Mesothelial cell of epicardium (in vitro differentiated cells): ENCODE measurements at places on chromosomes 11 and 22. TPM values are rescaled to one million over a fixed set of nuclear protein-coding genes. Genes with fewer than 3 reads are reported as not detected.

- no peaks in the 10 kb centered on the region for H3K36me3 ChIP-seq
- no peak for DNase-seq
- no peak overlapping the region for H3K27ac ChIP-seq
- H3K4me1 ChIP-seq, result peaks cover 24% of the 10 kb centered on the region
Measured at GRCh38 chr11:44884056-44884455, 66.6 kb downstream of the TP53I11 start.

Gene THAP7
- total RNA-seq, result 19.7 to 22.8 TPM (median 22.0 TPM) in 3 replicates

GRCh38 chr11:2308713-2309112 is 6.9 kb downstream of the TSPAN32 start:
- no peak for DNase-seq
- H3K27ac ChIP-seq, result no peak overlapping the region
- H3K4me1 ChIP-seq, result peaks cover 35% of the 10 kb centered on the region
- no peak overlapping the region for H3K4me3 ChIP-seq

GRCh38 chr11:29562183-29562582 is 454.6 kb downstream of the KCNA4 start:
- DNase-seq, result no peak
- no peak overlapping the region for H3K4me3 ChIP-seq
- H3K27ac ChIP-seq, result no peak overlapping the region
- no peaks in the 10 kb centered on the region for H3K27me3 ChIP-seq
- no peaks in the 10 kb centered on the region for H3K4me1 ChIP-seq

Gene ADM2
- total RNA-seq, result 1.4 to 2.0 TPM (median 1.5 TPM) in 3 replicates

Gene CALCA
- not detected in 3 replicates for total RNA-seq

- no peak overlapping the region for H3K27ac ChIP-seq
- no peaks in the 10 kb centered on the region for H3K27me3 ChIP-seq
- H3K36me3 ChIP-seq, result peaks cover 7% of the 10 kb centered on the region
- H3K4me3 ChIP-seq, result no peak overlapping the region
- H3K4me1 ChIP-seq, result peaks cover 29% of the 10 kb centered on the region
Measured at GRCh38 chr11:120352405-120352804, 16.2 kb downstream of the ARHGEF12 start.

DNA sequence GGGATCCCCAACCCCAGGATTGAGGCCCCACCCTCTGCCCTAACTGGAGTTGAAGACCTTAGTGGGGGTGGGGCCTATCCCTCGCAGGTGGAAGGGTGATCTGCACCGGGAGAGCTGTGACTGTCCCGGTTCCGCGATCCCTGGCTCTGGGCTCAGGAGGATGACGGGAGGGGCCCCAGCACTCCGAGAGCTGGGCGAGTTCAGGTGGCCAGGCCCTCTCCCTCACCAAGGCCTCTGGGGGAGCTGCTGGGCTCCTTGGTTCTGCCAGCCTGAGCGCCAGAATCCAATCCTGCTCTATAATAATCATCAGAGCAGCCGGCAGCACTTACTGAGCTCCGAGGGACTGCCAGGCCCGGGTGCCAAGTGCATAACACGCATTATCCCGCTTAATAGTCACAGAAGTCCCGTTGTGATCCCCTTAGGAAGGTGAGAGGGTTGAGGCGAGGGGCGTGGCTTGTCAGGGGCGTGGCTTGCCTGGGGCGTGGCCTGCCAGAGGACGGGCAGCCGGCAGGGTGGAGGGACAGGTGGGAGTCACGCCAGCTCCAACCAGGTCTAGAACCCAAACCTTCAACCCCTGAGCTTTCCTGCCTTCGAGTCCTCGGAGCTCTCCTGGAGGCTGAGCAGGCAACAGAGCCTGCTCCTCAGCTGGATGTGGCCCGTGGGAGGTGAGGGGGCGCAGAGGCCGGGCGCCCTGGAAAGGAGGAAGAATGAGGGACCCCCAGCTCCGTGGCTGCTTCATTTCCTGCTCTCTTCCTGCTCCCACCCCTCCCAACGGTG is 7.3 kb upstream of the SYT7 start:
- H3K27me3 ChIP-seq, result peaks cover 30% of the 10 kb centered on the region
- H3K4me3 ChIP-seq, result peak overlapping the region; percentile 66
- no peak for DNase-seq
- peaks cover 30% of the 10 kb centered on the region for H3K4me1 ChIP-seq
- peak overlapping the region; percentile 30 for H3K27ac ChIP-seq

DNA sequence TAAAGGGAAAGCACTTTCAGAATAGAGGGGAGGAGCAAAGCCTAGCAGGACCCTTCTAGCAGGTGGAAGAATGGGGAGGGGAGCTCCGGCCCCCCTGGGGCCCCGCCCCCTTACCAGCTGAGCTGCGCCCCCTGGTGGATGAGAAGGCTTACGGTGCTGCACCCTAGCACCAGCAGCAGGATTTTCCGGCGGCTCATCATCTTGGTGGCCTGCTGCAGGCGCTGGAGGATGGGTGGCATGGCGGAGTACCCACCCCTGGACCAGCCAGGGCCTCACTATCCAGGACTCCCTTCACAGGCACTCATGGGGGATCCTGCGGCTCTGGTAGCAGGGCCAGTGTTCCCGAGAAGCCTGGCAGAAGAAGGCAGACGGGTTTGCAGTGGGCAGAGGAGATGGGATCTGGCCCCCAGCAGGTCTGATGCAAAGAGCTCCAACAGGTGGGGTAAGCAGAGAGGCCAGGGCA is 3.8 kb downstream of the GAL3ST3 start:
- peaks cover 21% of the 10 kb centered on the region for H3K4me1 ChIP-seq
- no peak overlapping the region for H3K27ac ChIP-seq
- no peak overlapping the region for H3K4me3 ChIP-seq
- H3K27me3 ChIP-seq, result peaks cover 4% of the 10 kb centered on the region
- peak; percentile 91 for DNase-seq

Gene SWAP70
- 22.9 to 25.9 TPM (median 24.0 TPM) in 3 replicates for total RNA-seq

DNA sequence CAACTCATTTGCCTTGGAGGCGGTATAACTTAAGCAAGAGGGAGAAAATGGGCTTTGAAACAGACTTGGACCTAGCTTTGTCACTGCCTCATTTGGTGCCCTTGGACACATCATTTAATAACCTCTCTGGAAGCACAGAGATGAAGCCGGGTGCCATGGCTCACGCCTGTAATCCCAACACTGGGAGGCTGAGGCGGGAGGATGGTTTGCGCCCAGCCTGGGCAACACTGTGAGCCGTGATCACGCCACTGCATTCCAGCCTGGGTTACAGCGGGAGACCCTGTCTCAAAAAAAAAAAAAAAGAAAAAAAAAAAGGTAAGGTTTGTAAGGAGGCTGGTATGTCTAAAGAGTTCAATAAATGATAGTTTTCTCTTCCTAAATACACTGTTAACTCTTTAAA is 806 bp downstream of the COA4 start:
- H3K27me3 ChIP-seq, result no peaks in the 10 kb centered on the region
- peaks cover 10% of the 10 kb centered on the region for H3K36me3 ChIP-seq

DNA sequence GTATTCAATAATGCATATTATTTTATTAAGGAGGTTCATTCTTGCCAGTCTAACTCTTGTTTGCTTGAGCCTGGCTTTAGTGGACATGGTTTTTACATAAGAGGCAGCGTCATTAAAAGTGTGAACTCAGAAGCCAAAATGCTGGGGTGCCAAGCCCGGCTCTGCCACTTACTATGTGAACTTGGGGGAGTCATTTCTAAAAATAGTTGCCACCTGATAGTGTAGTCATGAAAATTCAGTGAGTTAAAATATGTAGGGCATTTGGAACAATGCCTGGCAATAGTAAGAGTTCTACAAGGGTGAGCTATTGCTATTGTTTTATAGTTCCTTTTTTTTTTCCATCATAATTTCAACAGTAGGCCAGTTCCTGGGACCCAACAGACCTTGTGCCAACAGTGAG is 49.9 kb downstream of the TENM4 start:
- H3K36me3 ChIP-seq, result peaks cover 4% of the 10 kb centered on the region
- H3K27ac ChIP-seq, result no peak overlapping the region
- peaks cover 20% of the 10 kb centered on the region for H3K4me1 ChIP-seq
- no peaks in the 10 kb centered on the region for H3K27me3 ChIP-seq
- H3K4me3 ChIP-seq, result no peak overlapping the region

DNA sequence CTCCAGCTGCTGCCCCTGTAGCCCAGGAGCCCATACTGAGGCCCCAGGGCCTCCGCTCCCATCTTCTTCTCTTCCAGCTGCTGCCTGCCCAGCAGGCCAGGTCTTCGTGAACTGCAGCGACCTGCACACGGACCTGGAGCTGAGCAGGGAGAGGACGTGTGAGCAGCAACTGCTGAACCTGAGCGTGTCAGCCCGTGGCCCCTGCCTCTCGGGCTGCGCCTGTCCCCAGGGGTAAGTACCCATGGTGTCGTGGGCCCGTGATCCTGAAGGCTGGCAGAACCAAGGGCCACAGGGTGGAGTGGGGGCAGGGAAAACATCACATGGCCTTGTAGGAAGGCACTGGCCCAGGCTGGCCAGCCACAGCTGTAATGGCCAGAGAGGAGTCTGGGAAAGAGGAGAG is 31.2 kb downstream of the OTOG start:
- peak; percentile 28 for DNase-seq
- H3K27ac ChIP-seq, result no peak overlapping the region
- H3K36me3 ChIP-seq, result no peaks in the 10 kb centered on the region
- no peaks in the 10 kb centered on the region for H3K4me1 ChIP-seq
- no peak overlapping the region for H3K4me3 ChIP-seq
- H3K27me3 ChIP-seq, result peaks cover 39% of the 10 kb centered on the region

Gene MYEOV
- 1.9 to 2.6 TPM (median 2.1 TPM) in 3 replicates for total RNA-seq

Gene GUCY1A2
- 13.6 to 15.1 TPM (median 13.6 TPM) in 3 replicates for total RNA-seq

DNA sequence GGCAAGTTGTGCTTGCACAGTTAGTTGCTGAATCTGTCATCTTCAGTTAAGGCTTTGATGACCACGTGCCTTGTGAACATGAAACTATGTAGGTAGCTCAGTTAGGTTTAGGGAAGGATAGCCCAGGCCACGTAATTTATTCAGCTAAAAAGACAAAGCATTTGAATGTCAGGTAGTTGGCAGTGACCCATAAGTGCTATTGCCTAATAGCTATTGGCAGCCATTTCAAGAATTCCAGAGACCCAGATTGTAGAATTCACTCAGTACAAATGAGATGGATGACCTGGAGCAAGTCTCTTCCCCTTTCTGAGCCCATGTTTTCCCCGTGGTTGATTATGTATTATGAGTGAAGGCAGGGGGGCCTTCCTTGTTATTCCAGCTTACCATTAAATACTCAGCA is 265.3 kb upstream of the ANO5 start:
- no peak overlapping the region for H3K27ac ChIP-seq
- no peaks in the 10 kb centered on the region for H3K36me3 ChIP-seq
- DNase-seq, result no peak
- H3K4me3 ChIP-seq, result no peak overlapping the region
- H3K27me3 ChIP-seq, result no peaks in the 10 kb centered on the region
- H3K4me1 ChIP-seq, result no peaks in the 10 kb centered on the region

DNA sequence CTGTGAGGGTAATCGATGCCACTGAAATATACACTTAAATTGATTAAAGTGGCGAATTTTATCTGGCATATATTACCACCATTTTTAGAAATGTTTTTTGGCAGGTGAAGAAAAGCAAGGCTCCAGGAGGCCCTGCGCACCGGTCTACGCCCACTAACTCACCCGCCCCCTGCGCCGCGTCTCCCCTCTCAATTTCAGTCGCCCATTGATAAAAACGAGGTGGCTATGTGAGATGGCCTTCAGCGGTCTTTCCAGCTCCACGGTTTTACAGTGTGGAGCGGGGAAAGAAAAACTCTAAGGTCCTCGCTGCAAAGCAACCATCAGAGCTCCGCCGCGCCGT is 602 bp upstream of the AQP11 start:
- H3K36me3 ChIP-seq, result no peaks in the 10 kb centered on the region
- peak overlapping the region; percentile 92 for H3K27ac ChIP-seq
- peak overlapping the region; percentile 86 for H3K4me3 ChIP-seq

DNA sequence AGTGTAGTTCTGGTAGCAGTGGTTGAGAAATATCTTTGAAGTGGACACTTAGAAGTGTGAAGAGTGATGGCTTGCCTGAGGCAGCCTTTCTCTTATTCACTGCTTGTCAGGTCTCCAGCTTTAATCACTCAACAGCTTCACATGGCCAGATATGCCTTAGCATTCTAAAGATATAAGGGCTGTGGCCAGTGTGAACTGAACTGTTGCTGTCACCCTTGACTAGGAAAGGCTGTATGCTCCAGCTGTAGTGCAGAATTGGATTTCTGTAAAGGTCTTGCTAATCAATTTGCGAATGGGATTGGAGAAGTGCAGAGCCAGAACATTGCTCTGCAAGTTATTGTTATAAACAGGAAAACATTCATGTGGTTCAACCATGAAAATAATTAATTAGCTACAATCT is 266.7 kb downstream of the TMEM135 start:
- no peak for DNase-seq
- H3K36me3 ChIP-seq, result peaks cover 1% of the 10 kb centered on the region
- H3K4me1 ChIP-seq, result peaks cover 19% of the 10 kb centered on the region
- no peak overlapping the region for H3K4me3 ChIP-seq
- H3K27me3 ChIP-seq, result no peaks in the 10 kb centered on the region
- no peak overlapping the region for H3K27ac ChIP-seq

GRCh38 chr22:22746061-22746962 is 101.9 kb downstream of the GGTLC2 start:
- no peak for DNase-seq
- no peaks in the 10 kb centered on the region for H3K36me3 ChIP-seq
- no peak overlapping the region for H3K4me3 ChIP-seq
- no peaks in the 10 kb centered on the region for H3K4me1 ChIP-seq
- no peak overlapping the region for H3K27ac ChIP-seq

DNA sequence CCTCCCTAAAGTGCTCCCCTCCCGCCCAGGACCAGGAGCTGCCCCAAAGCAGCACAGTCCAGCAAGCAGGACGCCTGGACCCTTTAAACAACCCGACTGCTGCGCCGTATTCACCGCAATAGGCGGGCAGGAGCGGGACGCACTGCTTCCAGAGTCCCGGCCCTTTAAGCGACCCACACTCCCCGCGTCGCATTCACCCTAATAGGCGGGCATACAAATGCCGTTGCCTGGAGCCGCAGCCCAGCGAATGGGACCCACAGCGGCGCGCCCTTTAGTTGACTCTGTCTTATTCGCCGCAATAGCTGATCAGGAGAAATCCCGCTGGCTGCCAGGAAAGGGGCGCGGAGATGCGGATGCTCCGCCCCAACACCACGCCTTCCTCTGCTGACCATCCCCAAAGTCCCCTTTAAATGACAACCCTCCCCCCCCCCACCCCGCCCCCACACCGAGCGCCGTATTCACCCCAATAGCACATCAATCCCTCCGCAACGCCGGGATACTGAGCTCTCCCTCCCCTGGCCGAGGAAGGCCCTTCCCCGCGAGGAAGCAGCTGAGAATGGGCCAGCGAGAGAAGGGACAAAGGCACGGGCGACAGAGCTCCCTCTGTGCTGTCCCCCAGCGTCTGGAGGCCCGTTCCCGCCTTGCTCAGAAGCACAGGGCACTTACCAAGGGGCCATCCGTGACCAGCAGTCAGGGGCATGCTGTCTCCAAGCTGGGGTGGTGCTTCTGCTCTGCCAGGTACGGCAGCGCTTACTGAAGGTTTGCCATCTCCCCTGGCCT is 4.7 kb downstream of the OSBPL5 start:
- DNase-seq, result peak; percentile 84
- peaks cover 1% of the 10 kb centered on the region for H3K36me3 ChIP-seq

DNA sequence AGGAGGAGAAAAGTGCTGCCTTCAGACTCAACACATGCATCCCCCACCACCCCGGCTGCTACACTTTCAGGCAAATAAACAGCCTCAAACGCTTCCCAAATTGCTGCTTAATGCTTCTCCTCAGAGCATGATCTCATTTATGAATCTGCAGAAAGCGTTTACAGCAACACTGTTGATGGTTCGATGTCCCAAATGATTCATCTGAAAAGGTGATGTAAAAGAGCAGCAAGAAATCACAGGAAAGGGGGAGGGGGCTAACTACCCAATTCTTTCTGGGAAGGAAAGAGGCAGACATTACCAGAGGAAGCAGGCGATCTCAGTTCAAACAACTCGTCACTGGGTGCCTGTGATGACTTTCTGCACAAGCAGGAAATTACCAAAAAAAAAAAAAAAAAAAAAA is 119.6 kb downstream of the TENM4 start:
- H3K4me1 ChIP-seq, result no peaks in the 10 kb centered on the region
- no peaks in the 10 kb centered on the region for H3K27me3 ChIP-seq
- H3K36me3 ChIP-seq, result no peaks in the 10 kb centered on the region
- H3K27ac ChIP-seq, result no peak overlapping the region
- H3K4me3 ChIP-seq, result no peak overlapping the region
